ENCODE measurements at places on chromosomes 5 and 9. TPM values are rescaled to one million over a fixed set of nuclear protein-coding genes. Genes with fewer than 3 reads are reported as not detected.
A peak's percentile ranks its signal among the peaks of the same experiment; 100 is the strongest.

GRCh38 chr9:120324996-120325642, 254.8 kb downstream of the CDK5RAP2 start:
- no peak for DNase-seq

Gene ISOC1
- 5.1 TPM for total RNA-seq

Gene CTXN3
- total RNA-seq = not detected

DNA sequence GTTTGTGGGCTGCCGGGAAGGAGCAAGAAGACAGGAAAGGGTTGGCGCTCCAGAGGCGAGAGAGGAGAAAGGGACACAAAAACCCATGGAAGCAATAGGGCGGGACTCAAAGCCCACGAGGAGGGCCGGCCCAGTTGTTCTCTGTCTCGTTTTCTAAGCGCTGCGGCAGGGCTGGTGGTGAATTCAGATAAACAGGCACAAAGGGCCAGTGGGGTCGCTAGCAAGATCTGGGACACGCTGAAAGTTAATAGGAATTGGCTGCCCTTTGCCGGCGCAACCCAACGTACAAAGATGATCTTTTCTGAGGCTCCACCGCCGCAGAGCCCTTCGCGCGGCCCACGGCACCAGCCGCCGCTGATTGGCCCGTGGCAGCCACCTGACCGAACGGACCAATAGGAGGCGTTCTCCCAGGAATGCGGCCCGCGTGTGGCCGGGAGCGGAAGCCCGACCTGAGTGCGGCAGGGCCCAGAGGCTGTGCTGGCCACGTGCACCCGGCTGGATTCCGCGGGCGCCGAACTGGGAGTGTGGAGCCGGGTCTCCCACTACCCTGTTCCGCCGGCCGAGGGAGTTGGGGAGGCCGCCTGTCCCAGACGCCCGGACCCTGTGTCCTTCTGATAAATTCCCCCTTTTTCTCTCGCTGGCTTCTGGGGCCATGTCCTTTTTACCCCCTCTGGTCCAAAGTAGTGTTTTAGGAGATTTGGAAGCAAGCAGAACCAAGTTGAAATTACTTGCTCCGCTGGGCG, 16.8 kb upstream of the NSD1 start:
- DNase-seq = no peak

Gene FBXL17
- 13.6 TPM for total RNA-seq

- DNase-seq = no peak
These were observed 27.2 kb downstream of the SLC35A4 start for GRCh38 chr5:140591747-140592372.

GRCh38 chr9:96135753-96136290, 166.2 kb downstream of the HSD17B3 start:
- DNase-seq = no peak

Gene SHOC1
- total RNA-seq = not detected

GRCh38 chr9:27379311-27380251, 82.6 kb upstream of the EQTN start:
- no peak for DNase-seq

Gene SPDL1
- total RNA-seq = 5.5 TPM

Gene ORM1
- total RNA-seq = 53.3 TPM

DNA sequence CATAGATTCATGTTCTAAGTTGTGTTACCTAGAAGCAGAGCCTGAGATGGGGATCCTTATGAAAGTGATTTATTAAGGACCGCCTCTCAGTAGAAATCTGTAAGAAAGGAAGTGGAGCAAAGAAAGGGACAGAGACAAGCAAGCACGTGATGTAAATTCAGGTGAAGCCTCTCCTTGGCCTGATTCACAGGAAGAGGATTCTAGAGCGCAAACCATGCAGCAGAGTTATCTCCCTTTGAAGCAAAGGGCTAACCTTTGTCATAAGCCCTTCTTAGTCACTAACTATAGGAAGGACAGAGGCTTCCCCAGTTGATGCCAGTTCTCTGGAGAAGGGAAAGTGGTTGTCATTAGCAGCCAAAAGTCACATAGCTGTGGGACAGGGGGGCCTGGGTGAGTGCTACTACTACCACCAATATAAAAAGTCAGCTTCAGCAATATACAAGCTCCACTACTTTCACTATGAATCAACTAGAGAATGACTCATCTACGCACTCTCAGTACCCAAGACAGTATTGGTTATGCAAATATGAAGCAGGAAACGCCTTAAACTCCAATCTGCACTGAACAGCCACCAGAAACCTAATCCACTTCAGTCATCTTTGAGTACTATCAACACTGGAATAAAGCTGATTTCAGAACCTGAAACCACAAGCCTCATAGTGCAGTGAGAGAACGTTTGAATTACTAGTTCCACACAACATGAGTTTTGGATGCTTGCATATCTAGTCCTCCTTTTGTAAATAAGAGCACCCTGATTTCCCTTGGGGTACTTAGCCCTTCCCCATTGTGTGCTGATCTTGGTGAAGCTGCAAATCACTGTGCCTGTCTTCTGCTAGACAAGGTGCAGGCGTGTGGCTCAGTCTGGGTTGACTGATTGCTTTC, 162.7 kb downstream of the ZNF608 start:
- DNase-seq = no peak

GRCh38 chr5:171569065-171569712, 149.7 kb downstream of the FGF18 start:
- no peak for DNase-seq

GRCh38 chr5:14449052-14449661, 132.4 kb upstream of the OTULINL start:
- DNase-seq = no peak

DNA sequence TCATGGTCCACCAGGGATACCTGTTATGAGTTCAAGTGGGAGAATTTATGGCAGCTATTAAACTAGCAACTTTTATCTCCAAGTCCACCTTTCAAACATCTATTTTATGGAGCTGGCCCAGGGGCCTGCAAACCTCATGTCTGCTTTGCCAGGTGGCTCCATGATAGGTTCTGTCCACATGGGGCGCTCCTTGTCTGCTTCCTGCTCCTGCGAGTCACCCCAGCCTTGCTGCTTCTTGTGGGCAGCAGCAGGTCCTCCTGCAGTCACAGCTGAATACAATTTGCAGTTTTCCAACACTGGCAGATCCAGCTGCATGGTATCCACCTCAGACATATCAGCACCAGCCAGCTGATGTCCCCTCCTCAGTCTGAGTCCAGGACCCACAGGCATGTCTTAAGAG, 39.6 kb upstream of the FRRS1L start:
- no peak for DNase-seq

DNA sequence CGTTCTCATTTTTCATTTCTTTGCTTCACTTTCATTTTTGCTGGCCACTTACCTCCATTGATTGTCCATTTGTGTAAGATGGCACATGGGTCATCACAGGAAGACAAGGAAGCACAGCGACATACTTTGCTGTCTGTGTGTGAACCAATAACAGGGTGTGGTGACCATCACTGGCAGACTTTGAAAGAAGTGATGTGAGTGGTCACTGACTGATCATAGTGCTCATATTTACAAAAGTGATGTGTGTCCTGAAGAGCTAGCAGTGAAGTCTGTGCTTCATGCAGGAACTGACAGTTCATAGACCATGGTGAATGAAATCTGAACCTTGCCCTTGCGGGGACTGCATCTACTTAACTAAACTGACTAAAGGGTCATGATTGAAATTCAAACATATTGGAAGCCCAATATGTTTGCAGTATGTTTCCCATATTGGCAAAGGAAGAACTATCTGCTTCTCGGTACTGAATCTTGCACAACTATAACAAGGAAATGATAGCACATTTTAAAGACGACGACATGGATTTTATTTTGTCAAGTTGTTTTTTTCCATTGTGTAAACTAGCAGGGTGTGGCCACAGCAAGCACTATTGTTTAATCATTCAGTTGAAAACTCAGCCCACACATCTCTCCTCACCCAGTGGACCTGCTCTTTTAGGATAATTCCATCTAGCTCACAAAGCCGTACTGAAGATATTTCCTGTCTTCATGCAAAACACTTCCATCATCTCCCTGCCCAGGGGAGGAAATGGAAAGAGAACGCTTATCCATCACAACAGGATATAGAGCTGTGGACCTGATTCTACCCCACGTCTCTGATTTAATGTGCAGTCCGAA, 232.0 kb upstream of the ANKRD55 start:
- no peak for DNase-seq

GRCh38 chr9:135267191-135267809, 179.8 kb downstream of the OLFM1 start:
- DNase-seq = no peak

DNA sequence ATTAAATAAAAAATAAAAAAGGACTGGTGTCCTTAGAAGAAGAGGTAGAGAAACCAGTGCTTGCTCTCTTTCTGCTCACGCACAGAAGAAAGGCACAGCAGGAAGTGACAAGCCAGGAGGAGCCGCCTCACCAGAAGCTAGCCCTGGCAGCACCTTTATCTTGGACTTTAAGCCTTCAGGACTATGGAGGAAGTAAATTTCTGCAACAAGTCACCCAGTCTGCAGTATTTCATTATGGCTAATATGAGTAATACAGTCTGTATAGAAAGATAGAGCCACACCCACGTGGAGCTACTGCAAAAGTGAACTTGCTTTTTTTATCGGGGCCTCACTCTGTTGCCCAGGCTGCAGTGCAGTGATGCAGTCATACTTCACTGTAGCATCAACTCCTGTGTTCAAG, 68.4 kb downstream of the PDZD2 start:
- no peak for DNase-seq

GRCh38 chr9:81893929-81894328, 34.3 kb upstream of the SPATA31D4 start:
- DNase-seq = no peak

DNA sequence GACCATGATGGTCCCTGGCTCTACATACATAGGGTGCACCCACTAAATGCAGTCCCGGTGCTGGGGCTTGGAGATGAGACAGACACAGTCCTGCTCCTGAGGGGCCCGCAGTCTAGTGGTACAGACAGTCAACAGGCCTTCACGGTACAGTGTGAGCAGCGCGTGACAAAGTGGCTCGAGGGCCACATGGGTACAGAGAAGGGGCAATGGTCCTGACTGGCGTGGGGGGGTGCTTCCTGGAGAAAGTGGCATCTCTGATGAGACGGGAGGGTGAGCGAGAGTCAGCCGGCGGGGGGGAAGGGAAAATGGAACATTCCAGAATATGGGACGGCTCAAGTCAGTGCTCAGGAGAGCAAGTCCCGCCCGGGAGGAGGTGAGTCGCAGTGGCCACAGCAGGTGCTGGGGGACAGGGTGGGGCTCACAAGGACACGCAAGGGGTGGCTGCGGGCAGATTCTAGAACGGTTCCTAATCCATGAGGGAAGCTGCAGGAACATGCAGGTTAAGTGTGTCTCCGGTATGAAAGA, 38.0 kb downstream of the WHRN start:
- peak; percentile 57 for DNase-seq

Gene SPINK5
- not detected for total RNA-seq

- no peak for DNase-seq
These were observed 57.5 kb downstream of the RICTOR start for GRCh38 chr5:39016587-39017275.

DNA sequence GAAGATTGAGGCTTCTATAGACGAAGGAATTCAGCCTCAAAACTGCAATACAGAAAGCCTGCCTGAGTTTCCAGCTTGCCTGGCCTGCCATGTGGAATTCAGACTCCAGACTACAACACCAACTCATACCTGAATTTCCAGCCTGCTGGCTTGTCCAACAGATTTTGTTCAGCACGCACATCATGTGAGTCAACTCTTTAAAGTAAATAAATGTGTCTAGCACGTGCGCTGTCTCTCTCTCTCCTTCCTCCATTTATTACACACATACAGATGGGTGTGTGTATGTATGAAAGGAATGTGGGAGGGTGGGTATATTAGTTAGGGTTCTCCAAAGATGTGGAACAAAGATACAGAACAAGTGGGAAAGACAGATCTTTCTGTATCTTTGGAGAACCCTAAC, 82.4 kb upstream of the TAS2R1 start:
- DNase-seq = no peak

DNA sequence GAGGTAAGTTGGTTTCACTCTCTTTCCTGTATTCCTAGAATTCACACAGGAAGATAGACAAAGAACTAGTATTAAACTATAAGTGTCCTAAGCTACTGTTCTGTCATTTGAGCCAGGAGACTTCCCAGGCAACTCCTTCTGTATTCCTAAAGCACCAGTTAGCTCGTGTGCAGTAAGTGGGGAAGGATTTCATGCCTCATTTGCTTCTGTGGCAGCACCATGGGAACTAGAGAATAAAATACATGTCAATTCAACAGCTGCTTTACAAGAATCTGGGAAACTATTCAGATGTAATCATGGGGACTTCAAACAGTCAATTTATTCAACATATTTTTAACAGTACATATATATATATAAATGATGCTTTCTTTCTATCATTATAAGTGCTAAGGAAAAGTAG, 762.3 kb downstream of the PRELID2 start:
- DNase-seq = no peak

Gene WHRN
- total RNA-seq = 3.9 TPM

DNA sequence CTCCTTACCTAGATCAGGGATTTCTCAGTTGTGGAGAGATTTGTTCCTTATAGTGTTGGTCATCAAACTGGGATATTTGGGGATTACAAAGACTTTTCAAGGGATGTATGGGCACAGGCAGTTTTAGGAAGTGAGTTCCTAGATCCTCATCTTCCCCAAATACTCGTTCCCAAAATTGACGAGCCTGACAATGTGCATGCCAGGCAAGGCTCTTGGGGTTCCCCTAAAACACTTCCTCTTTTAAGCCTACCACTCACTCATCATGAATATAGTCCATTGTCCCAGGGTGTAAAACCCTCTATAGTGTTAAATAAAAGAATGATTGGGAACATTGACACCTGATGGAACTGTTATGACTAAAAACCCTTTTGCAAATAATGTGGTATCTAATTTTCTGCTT, 26.4 kb downstream of the PDCD1LG2 start:
- no peak for DNase-seq

Measured in ascending aorta (tissue), 2 donors.